ENCODE measurements at places on chromosomes 1 and 21. TPM values are rescaled to one million over a fixed set of nuclear protein-coding genes. Genes with fewer than 3 reads are reported as not detected.

DNA sequence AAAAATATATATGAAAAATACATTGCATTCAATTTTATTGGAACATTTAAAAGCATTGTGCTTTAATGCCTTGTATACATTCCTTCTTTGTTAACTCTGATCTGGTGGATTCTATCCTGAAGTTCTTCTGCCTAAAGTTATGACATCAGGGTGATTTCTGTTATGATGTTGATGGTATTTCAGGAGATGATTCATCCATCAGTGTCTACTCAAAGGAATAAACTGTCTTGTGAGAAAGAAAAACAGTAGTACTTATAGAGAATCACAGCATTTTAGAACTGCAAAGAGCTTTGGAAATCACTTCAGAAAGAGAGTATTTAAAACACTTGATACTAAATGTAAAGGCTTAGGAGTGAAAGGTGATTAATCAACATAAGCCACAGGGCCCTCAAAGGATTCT, 155.7 kb downstream of the PTPRC start:
- no peak for DNase-seq

DNA sequence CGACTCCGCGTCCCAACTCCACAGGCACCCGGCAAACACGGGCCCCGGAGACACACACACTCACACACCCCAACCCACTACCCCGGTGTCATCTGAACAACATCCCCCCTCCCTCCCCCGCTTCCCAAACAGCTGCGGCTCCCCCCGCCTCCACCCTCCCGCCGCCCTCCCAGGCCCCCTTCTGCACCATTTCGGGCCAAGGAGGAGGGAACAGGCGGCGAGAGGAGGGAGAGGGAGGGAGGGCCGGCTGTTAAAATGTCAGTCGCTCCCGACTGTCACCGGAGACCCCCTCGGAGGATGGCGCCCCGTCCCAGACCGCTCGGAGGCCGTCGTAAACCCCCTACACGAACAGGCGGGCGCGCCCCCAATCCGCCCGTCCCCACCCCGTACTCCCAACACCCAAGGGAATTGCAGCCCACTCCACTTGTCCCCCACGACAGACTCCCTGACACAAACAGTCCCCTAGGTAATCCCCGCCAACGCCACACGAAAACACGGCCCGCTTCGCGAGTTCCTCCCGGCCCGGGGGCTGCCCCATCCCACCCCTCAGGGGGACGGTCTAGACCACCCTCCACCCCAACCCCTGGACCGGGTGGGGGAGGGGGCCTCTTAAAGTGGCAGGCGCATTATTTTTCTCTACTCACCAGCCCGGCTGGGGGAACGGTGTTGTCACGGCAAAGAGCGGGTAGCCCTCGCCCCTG, 583 bp downstream of the MEF2D start:
- DNase-seq, result peak; percentile 95

- DNase-seq, result peak; percentile 94
Measured at GRCh38 chr1:201655243-201655642, 116.3 kb downstream of the NAV1 start.

- DNase-seq, result no peak
Measured at GRCh38 chr1:61387829-61388228, 305.5 kb downstream of the NFIA start.

GRCh38 chr1:226883630-226884029, 13.2 kb downstream of the PSEN2 start:
- no peak for DNase-seq

DNA sequence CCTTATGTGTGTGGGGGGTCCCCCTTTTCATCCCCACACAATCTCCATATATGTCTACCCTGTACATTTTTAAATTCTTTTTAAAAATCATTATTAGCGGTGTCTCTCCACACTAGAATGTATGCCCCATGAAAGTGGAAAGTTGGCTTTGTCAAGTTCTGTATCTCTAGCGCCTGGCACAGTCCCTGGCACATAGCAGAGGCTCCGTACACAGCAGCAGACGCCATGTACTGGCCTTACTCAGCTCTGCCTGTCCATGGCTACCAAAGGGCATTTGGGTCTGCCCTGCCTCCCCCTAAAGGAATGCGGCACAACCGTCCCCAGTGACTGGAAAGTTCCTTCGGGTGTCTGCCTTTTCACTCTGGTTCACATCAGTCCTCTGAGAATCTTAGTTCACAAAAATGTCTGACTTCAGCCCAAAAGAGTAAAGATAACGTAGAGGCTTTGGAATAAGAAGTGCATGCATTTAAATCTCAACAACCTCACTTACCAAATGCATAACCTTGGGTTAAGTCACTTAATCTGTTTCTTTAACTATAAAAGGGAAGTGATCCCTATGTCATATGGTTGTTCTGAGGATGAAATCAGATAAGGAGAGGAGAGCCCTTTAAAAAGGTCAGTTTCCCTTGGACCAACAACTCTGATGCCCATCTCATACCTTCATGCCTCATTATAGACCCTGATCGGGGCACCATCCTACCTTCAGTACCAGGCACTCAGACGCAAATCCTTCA, 61.1 kb downstream of the CD46 start:
- no peak for DNase-seq

- DNase-seq, result no peak
Measured at GRCh38 chr1:9766759-9767442, 56.9 kb downstream of the CLSTN1 start.

DNA sequence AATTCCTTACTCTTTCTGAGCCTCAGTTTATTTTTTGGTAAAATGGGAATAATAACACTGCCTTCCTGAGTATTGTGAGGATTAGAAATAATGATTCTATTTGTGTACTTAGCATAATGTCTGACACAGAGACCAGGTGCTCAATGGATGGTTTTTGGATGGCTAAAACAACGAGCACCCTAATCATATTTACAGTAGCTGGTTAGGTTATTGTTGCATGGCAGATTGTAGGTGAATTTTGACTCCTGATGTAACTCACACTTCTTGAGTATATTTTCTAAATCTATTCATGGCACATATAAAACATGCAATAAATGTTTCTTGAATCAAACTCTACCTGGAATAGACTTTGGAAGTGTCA, 11.9 kb upstream of the DUSP10 start:
- no peak for DNase-seq

Gene SLC37A1
- total RNA-seq, result 2.3 TPM

Gene FAM177B
- total RNA-seq, result 0.18 TPM

Gene PRKCZ
- total RNA-seq, result 6.0 TPM

Measured in muscle of leg (tissue), 16 donors.